NCI-H748 treated with DMSO at 0.1 percent for 48 hours (cell line): ENCODE measurements at places on chromosomes 16 and 17.

DNA sequence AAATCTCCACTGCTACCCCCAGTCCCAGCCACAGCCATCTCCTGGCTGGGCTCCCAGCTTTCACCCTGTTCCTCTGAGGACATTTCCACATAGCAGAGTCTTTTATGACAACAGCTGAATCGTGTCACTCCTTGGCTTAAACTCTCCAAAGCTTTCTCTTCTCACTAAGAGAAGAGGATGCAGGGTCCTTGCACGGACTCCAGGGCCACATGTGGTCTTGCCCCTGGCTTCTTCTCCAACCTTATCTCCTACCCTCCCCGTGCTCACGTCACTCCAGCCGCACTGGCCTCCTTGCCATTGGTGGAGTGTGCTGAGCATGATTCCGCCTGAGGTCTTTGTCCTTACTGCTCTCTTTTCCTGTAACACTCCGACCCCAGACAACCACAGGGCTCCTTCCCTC is 39.9 kb upstream of the CCDC182 start:
- no peak for DNase-seq

- DNase-seq: no peak
Measured at GRCh38 chr16:23052908-23053580, 96.2 kb downstream of the USP31 start.

GRCh38 chr17:75371981-75372380 is 33.5 kb downstream of the GRB2 start:
- no peak for DNase-seq

DNA sequence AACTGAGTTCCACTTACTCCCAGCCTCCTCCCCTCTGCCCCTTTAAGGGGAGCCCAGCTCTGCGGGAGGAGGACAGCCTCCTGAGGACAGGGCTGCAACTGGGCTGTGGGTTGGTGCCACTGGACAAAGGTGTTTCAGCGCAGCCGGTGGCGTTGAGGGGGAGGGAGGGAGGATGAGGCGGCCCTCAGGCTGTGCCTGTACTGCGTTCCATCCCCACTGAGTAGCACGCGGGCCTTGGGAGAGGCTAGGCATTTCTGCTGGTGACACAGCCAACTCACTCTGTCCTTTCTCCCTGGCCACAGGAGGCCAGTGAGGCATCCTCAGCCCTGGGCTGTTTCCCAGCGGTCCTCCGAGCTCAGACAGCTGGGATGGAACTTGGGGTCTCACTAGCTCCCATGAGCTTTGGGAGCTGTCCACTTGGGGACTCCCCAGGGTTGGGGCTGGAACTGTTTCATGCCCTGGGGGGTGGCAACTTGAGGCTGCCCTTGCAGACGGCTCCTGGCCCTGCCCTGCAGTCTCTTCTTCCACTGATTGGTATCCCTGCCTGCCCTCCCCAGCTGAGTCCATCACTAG is 70.5 kb downstream of the MPRIP start:
- DNase-seq: no peak

- DNase-seq: no peak
Measured at GRCh38 chr16:20673071-20673806, 24.2 kb downstream of the ACSM1 start.

DNA sequence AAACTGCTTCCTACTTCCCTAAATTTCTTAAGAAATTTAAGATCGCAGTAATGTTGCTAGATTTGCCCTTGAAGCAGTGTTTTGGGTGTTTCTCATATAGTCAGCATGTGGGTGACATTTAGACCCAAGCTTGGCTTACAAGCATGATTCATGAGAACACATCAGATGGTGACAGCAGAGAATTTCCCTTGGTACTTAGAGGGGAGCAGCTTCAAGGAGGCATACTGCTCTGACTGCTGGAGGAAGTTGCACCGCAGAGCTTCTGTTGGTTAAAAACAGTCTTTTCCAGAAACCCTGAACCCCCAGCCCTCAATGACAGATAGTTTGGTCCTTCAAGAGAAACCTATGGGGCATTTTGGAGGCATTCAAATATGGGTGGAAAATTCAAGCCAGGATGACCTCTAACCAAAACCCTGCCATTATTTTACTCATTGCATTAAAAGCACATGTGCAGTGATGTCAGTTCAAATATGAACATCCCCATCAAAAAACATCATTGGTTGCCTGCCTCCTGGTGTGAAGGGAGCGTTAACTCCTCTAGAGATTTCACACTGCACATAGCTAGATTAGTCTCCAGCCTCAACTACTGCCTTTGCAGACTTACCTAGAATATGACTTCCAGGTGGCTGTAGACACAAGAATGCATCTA is 201.5 kb upstream of the CACNG5 start:
- no peak for DNase-seq
